Activated naive CD8-positive, alpha-beta T cell treated with anti-CD3 and anti-CD28 coated beads, Interleukin-2, amount 10 ng/mL, durations not matched to agents 7 days and 5 days (primary cell): ENCODE measurements at places on chromosomes 3 and 15. TPM values are rescaled to one million over a fixed set of nuclear protein-coding genes. Genes with fewer than 3 reads are reported as not detected.

GRCh38 chr3:146537603-146538002, 6.8 kb downstream of the PLSCR1 start:
- DNase-seq: no peak
- peaks cover 58% of the 10 kb centered on the region for H3K4me1 ChIP-seq
- H3K27ac ChIP-seq: peak overlapping the region; percentile 3
- H3K27me3 ChIP-seq: no peaks in the 10 kb centered on the region
- peaks cover 56% of the 10 kb centered on the region for H3K36me3 ChIP-seq
- H3K4me3 ChIP-seq: peak overlapping the region; percentile 19

- peaks cover 2% of the 10 kb centered on the region for H3K4me1 ChIP-seq
- H3K36me3 ChIP-seq: peaks cover 6% of the 10 kb centered on the region
- no peak overlapping the region for H3K4me3 ChIP-seq
- H3K27ac ChIP-seq: no peak overlapping the region
- no peak for DNase-seq
Measured at GRCh38 chr15:63114465-63114864, 7.2 kb upstream of the LACTB start.

DNA sequence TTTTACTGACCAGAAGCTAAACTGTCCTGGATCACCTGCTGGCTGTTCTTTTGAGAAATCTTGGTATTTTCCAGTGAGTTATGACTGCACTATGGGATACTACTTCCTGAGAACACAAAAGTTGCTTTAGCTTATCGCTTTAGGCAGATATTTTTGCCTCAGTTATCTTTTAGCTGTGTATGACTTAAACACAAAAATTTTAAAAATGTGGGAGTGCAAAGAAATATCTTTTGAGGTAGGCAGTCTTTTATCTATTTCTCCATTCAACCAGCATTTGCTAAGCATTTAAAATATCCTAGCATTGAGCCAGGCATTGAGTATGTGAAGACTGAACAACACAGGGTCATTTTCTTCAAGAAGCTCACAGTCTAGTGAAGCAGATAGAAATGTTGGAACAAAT, 981.9 kb downstream of the FHIT start:
- no peak overlapping the region for H3K4me3 ChIP-seq
- no peaks in the 10 kb centered on the region for H3K4me1 ChIP-seq
- H3K27me3 ChIP-seq: no peaks in the 10 kb centered on the region
- no peak overlapping the region for H3K27ac ChIP-seq

- peaks cover 6% of the 10 kb centered on the region for H3K27me3 ChIP-seq
- no peaks in the 10 kb centered on the region for H3K36me3 ChIP-seq
- no peak overlapping the region for H3K4me3 ChIP-seq
- H3K4me1 ChIP-seq: no peaks in the 10 kb centered on the region
- no peak overlapping the region for H3K27ac ChIP-seq
- DNase-seq: no peak
Measured at GRCh38 chr15:55627730-55628368, 39.7 kb upstream of the PYGO1 start.

Gene PIGZ
- 1.4 TPM for total RNA-seq

Gene DNAJA4
- total RNA-seq: 28.5 TPM

- no peak overlapping the region for H3K27ac ChIP-seq
- no peak overlapping the region for H3K4me3 ChIP-seq
- no peaks in the 10 kb centered on the region for H3K27me3 ChIP-seq
- DNase-seq: no peak
- H3K36me3 ChIP-seq: no peaks in the 10 kb centered on the region
Measured at GRCh38 chr3:192249516-192249915, 477.8 kb downstream of the FGF12 start.

GRCh38 chr3:186974824-186975313, 44.5 kb downstream of the ST6GAL1 start:
- H3K4me1 ChIP-seq: peaks cover 16% of the 10 kb centered on the region
- H3K4me3 ChIP-seq: no peak overlapping the region
- no peak for DNase-seq
- peaks cover 51% of the 10 kb centered on the region for H3K36me3 ChIP-seq
- no peak overlapping the region for H3K27ac ChIP-seq

- no peak overlapping the region for H3K27ac ChIP-seq
- no peak overlapping the region for H3K4me3 ChIP-seq
- H3K36me3 ChIP-seq: no peaks in the 10 kb centered on the region
Measured at GRCh38 chr15:39124155-39124552, 456.7 kb upstream of the THBS1 start.

DNA sequence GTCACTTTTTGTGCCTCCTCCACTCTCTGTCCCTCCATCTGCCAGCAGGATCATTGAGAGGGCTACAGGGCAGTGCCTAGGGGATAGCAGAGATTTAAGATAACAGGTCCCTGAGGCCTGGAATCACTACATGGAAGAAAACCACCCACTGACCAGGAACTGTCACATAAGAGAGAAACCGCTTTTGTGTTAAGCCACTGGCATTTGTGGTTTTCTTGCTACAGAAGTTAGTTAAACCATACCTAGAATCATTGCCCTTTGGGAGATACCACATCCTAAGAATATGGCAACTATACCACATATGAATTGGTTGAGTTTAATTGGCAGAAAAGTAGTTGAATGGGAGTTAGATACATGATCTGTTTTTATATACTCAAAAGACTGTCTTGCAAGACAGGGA, 112.8 kb upstream of the LPP start:
- no peak for DNase-seq
- H3K4me3 ChIP-seq: peak overlapping the region; percentile 10
- H3K27ac ChIP-seq: peak overlapping the region; percentile 6
- no peaks in the 10 kb centered on the region for H3K27me3 ChIP-seq
- peaks cover 50% of the 10 kb centered on the region for H3K4me1 ChIP-seq

Gene GOLGA6A
- total RNA-seq: not detected
